ENCODE measurements at places on chromosomes 7 and 10. TPM values are rescaled to one million over a fixed set of nuclear protein-coding genes. Genes with fewer than 3 reads are reported as not detected.

DNA sequence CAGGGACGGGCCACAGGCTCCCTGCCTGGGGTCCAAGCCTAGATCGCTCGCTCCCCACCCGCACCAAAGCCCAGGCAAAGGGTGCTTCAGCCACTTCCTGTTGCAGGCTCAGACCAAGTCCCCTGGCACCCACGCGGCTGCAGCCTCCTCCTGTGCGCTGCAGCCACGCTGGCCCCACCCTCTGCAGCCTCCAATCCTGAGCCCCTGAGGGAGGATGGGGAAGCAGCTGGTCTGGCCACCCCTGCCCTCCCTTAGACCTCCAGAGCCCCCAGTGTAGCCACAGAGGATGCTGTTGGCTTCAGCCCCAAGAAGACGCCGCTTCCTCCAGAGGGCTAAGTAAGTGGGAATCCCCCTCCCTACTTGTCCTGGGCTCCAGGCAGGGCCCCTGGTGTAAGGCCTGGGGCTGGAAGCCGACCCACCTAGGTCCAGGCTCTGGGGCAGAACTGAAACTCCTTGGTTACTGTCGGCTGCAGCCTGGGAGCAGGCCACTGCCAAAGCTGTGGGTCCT lies 9.4 kb downstream of the LIMK1 start:
- no peak overlapping the region for H3K4me3 ChIP-seq
- no peak overlapping the region for H3K27ac ChIP-seq
- H3K27me3 ChIP-seq: no peaks in the 10 kb centered on the region
- H3K4me1 ChIP-seq: peaks cover 27% of the 10 kb centered on the region
- peaks cover 11% of the 10 kb centered on the region for H3K36me3 ChIP-seq

DNA sequence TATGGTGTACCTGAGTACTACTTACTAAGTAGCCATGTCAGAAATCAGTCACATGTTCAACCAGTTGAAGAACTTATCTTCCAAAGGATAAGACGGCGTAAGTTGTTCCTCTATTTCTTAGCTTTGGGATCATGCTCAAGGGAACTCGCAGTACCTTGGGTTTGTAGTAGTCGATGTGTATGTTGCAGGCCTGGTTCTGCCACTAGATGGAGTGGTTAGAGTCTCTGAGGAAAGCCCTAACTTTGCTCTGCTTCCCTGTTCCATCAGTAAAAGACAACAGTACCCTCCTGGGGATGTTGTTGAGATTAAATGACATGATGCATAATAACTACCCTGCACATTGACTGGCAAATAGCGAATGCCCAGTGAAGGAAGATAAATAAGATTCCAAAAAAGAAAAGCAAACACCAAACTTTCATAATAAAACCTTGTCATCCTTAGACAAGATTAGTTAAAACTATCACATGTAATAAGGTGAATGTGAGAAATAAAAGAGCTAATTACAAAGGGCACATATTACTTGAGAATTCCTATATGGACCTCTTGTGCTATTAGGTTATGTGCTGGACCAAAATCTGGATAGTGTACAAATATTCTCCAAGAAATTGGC lies 165.9 kb downstream of the ABCA13 start:
- H3K27me3 ChIP-seq: no peaks in the 10 kb centered on the region
- H3K4me3 ChIP-seq: no peak overlapping the region
- no peak for DNase-seq

DNA sequence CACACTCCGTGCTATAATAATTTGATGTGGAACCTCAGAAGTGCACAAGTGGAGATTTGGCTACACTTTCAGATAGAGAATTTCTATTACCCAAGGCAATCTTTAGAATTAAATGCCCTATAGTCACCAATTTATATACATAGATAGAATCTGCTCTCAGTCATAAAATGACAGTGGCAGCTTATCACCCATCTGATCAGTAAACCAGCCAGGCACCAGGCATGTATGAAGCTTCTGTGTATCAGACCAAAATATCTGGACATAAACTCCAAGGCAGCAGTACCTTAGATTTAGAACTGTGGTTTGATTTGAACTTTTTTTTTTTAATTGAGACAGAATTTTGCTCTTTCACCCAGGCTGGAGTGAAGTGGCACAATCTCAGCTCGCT lies 180.9 kb downstream of the IPMK start:
- no peak overlapping the region for H3K27ac ChIP-seq
- no peaks in the 10 kb centered on the region for H3K36me3 ChIP-seq
- H3K4me3 ChIP-seq: no peak overlapping the region
- H3K4me1 ChIP-seq: no peaks in the 10 kb centered on the region
- DNase-seq: no peak

- H3K27ac ChIP-seq: no peak overlapping the region
- no peak for DNase-seq
- no peak overlapping the region for H3K4me3 ChIP-seq
These were observed 919.2 kb downstream of the LRMDA start for GRCh38 chr10:76350583-76350982.

GRCh38 chr7:18890885-18891621 lies 226.4 kb downstream of the TWIST1 start:
- no peak overlapping the region for H3K4me3 ChIP-seq
- H3K36me3 ChIP-seq: no peaks in the 10 kb centered on the region
- no peaks in the 10 kb centered on the region for H3K4me1 ChIP-seq
- H3K27me3 ChIP-seq: no peaks in the 10 kb centered on the region
- H3K27ac ChIP-seq: no peak overlapping the region
- no peak for DNase-seq

DNA sequence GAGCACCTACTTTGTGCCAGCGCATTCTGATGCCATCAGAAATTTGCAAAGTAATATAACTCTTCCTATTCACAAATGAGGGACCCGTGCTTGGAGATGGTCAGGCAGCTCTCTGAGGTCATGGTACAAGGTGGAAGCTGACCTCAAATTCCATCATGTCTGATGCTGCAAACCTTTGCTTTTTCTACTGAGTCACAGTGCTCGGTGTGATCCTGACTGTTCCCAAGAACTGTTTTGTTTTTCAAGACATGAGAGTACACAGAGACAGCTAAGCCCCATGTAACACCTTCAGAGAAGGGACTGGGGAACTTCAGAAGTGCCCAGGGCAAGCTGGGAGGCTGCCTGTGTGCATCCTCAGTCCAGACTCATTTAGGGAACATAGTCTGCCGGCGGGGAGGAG lies 111.3 kb downstream of the FRMD4A start:
- no peak overlapping the region for H3K4me3 ChIP-seq
- H3K27ac ChIP-seq: no peak overlapping the region
- no peaks in the 10 kb centered on the region for H3K36me3 ChIP-seq
- H3K4me1 ChIP-seq: no peaks in the 10 kb centered on the region
- H3K27me3 ChIP-seq: no peaks in the 10 kb centered on the region

DNA sequence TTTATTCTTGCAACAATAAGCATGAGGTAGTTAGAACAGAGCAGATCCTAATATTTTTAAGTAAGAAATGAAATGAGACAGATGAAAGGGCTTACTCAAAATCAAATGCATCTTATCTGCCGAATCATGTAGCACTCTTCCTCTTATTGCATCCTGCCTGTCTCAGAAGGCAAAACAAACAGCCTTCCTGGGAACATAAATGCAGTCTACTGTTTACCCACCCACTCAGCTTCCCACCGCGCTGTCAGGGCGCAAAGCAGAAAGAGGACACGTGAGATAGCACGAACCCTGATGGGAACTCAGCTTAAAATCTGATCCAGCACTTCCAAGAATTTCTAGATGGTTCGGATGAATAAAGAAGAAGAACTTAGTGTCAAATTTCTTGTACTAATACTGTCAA lies 114.4 kb upstream of the CDK1 start:
- H3K4me1 ChIP-seq: no peaks in the 10 kb centered on the region
- H3K27me3 ChIP-seq: no peaks in the 10 kb centered on the region
- H3K4me3 ChIP-seq: no peak overlapping the region
- no peak overlapping the region for H3K27ac ChIP-seq

DNA sequence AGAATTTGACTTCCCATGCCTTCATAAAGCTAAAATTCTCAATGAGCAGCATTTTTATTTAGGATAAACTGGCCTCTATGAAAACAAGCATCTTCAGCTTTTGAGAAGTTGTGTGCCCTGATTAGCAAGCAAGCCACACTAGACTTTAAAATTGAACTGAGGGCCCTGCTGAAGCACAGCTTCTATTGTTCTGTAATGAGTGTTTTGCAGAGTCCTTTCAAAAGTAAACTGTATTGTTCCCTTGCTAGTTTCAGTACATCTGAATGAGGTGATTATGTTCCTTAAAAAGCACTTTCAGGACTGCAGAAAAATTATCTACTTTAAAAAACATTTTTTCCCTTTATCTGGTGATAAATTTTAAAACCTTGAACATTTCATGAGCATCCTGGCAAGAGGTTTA lies 113.3 kb upstream of the PRPS1L1 start:
- H3K27ac ChIP-seq: no peak overlapping the region
- H3K4me3 ChIP-seq: no peak overlapping the region
- H3K27me3 ChIP-seq: no peaks in the 10 kb centered on the region

- no peaks in the 10 kb centered on the region for H3K27me3 ChIP-seq
- no peak overlapping the region for H3K4me3 ChIP-seq
- H3K36me3 ChIP-seq: no peaks in the 10 kb centered on the region
- H3K4me1 ChIP-seq: no peaks in the 10 kb centered on the region
- H3K27ac ChIP-seq: no peak overlapping the region
- DNase-seq: no peak
These were observed 188.7 kb upstream of the PPP1R3A start for GRCh38 chr7:114107522-114107921.

DNA sequence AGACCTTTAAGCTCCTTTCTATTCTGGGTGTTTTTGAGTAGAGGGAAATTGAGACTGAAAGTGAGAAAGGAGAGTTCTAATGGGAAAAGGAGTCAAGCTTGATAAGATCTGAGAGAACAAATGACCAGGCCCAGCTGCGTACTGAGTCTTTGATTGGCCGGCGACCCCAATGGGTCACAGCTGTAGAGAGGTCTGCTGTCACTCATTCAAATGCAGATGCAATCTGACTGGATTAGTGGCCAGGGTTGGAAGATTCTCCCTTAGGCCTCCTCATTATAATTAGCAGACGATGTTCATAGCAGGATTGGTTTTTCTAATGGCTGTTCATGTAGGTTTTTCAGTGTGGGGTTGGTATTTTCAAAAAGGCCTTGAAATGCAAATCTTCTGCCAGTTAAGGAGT lies 127.2 kb upstream of the SLC25A13 start:
- no peak overlapping the region for H3K27ac ChIP-seq
- no peak overlapping the region for H3K4me3 ChIP-seq
- DNase-seq: no peak
- no peaks in the 10 kb centered on the region for H3K4me1 ChIP-seq

DNA sequence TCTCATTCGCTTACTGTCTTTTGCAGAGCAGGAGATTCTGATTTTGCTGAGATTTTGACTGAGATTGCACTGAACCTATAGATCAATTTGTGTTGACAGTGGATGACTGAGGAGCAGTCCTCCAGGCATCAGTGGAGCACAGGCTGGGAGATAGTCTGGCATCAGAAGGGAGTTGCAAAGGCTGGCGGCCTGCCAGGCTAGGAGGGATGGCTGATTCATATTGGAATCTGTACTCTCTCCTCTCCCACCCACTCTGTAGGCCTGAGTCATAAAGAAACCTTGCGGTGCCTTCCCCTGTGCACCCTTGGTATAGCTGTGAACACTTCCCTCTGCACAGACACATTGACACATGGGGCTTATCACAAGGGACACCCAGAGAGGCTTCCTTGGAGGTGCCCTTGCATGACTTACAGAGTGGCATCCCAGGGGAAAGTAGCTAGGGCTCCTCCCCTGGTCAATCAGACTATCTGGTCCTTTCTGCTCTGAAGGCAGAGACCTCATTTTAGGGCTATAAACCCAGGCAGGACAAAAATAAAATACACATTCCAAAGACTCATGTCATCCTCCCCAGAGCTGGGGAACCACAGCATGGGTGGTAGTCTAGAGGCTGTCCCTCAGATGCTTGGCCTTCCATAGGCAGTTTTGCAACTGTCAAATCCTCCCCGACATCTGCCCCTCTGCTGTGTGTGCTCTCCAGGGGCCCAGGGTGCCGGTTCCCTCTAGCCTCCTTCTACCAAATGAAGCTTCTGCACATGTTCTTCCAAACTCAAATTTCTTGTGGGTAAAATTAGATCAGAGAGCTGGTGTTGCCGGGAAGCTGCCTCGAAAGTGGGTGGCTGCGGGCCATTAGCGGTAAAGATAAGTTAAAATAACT lies 37.4 kb upstream of the EEPD1 start:
- H3K36me3 ChIP-seq: no peaks in the 10 kb centered on the region
- H3K27ac ChIP-seq: no peak overlapping the region
- no peaks in the 10 kb centered on the region for H3K4me1 ChIP-seq
- no peak for DNase-seq
- H3K4me3 ChIP-seq: no peak overlapping the region
- no peaks in the 10 kb centered on the region for H3K27me3 ChIP-seq

DNA sequence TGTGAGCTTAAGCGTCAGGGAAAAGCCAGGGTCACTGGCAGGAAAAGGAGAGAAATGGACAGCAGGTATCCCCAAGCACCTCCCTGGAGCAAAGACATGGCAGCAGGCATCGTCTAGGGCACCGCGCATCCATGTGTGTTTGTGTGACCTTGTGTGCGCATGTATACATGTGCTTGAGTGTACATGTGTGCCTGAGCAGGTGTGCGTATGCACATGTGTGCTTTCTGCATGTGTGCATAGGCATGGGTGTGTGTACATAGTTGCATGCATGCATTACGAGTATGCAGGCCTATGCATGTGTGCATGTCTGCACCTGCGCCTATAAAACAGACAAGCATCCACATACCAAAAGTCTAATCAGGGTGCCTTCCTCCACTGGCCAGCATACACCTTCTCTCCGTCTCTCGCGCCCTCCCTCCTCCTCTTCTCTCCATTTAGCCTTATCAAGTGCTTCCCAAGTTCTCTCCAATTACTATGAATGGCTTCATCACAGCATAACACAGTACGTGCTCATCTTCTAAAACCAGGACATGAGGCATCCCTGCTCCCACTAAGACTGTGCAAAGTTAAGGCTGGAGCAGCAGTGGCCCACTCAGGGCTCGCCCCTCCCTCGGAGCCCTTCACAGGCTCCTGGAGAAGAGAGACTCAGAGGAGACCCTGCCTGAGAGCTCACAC lies 30.6 kb downstream of the RASGEF1A start:
- no peak for DNase-seq
- H3K27me3 ChIP-seq: peaks cover under 1% of the 10 kb centered on the region
- no peak overlapping the region for H3K27ac ChIP-seq
- no peak overlapping the region for H3K4me3 ChIP-seq
- peaks cover 9% of the 10 kb centered on the region for H3K4me1 ChIP-seq

- H3K4me3 ChIP-seq: no peak overlapping the region
- no peaks in the 10 kb centered on the region for H3K36me3 ChIP-seq
- no peaks in the 10 kb centered on the region for H3K4me1 ChIP-seq
- no peak overlapping the region for H3K27ac ChIP-seq
These were observed 4.6 kb downstream of the SHOC2 start for GRCh38 chr10:110923856-110924493.

GRCh38 chr10:93481637-93482144 lies 443 bp downstream of the MYOF start:
- H3K27ac ChIP-seq: peak overlapping the region; percentile 66
- DNase-seq: no peak
- peaks cover 26% of the 10 kb centered on the region for H3K27me3 ChIP-seq

- no peaks in the 10 kb centered on the region for H3K4me1 ChIP-seq
- H3K36me3 ChIP-seq: no peaks in the 10 kb centered on the region
- no peak overlapping the region for H3K4me3 ChIP-seq
- no peaks in the 10 kb centered on the region for H3K27me3 ChIP-seq
- no peak for DNase-seq
These were observed 129.1 kb upstream of the ANK3 start for GRCh38 chr10:60518745-60519144.

Gene ADAM22
- 4.3 TPM for total RNA-seq

Gene TAX1BP1
- 86.7 TPM for total RNA-seq

Gene PTPRE
- total RNA-seq: 15.2 TPM

Gene MBL2
- total RNA-seq: 0.05 TPM

Gene CCL24
- 0.19 TPM for total RNA-seq

Gene AFAP1L2
- total RNA-seq: 15.8 TPM

Gene ADAM8
- total RNA-seq: 8.3 TPM

Gene GTF2IRD1
- 4.7 TPM for total RNA-seq
